ENCODE measurements at places on chromosomes 2 and 18. TPM values are rescaled to one million over a fixed set of nuclear protein-coding genes. Genes with fewer than 3 reads are reported as not detected.

DNA sequence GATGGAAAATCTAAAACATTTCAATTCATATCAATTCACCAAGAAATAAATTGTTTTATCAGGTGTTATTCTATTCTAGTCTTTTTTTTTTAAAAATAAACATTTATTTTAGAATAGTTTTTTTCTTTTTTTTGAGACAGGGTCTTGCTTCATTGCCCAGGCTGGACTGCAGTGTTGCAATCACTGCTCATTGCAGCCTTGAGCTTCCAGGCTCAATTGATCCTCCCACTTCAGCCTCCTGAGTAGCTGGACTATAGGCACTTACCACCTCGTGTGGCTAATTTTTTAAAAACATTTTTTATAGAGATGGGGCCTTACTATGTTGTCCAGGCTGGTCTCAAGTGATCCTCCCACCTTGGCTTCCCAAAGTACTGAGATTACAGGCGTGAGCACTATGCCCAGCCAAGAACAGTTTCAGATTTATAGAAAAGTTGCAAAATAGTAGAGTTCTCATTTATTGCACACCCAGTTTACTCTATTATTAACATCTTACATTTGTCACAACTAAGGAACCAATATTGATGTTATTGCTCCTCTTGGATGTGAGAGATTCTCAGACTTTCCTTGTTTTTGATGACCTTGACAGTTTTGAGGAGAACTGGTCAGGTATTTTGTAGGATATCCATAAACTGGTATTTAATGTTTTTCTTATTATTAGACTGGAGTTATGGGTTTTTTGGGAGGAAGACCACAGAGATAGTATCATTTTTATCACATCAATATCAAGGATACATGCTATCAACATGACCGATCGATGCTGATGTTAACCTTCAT lies 29.9 kb downstream of the PDE6D start:
- no peak for DNase-seq

DNA sequence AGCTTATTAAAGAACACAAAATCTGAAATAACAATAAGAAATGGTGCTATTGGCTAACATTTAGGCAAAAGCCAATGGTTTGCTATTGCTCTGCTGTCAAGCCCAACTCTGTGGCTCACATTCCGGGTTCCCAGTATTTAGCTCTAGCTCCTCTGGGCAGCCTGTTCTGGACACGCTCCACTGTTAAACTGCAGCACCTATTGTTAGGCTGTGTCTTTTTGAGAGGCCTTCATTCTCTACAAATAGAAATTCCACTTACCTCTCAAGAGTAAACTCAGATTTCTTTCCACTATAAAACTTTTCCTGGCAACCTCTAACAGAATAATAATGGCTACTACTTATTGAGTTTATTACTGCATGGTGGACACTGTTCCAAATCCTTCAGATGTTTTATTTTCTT lies 3.7 kb upstream of the KLHL14 start:
- no peak for DNase-seq

The NT5DC4 gene
- not detected for total RNA-seq

GRCh38 chr2:19667536-19667949 lies 234.2 kb downstream of the TTC32 start:
- no peak for DNase-seq

The PAX3 gene
- not detected for total RNA-seq

DNA sequence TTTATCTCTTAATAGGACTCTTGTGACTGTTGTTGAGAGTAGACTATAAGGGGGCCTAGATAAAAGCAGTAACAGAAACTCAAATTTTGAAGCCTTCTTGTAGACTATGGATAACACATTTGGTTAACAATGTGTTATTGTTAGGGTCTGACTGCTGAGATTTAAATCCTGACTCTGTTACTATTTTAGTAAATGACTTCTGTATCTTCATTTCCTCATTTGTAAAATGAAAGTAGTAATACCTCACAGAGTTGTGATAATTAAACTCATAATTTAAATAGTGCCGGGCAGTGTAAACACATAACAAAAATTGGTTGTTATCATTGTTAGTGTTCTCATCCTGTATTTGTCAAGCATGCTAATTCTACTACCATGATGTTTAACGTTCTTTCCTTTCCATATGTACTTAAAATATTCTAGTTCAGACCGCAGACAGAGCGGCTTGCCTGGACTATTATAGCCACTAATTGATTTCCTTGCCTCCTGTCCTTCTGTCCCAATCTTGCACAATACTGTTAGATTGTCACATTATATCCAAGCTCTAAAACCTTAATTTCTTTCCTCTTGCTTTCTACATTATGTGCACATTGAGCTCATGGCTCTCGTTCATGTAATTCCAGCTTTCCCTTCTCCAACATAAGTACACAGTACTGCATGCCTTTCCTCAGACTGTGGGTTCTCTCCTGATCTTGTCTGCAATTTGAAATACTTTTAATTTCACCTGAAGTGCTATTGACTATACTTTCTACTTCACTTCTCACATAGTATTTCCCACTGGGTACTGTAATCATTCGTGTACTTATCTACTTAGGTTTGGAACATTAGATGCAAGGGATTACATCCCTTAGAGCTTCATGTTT lies 48.4 kb downstream of the RBBP8 start:
- DNase-seq = no peak

GRCh38 chr2:145481334-145481922 lies 961.5 kb upstream of the ZEB2 start:
- DNase-seq = no peak

- DNase-seq = no peak
These were observed 11.4 kb upstream of the EPB41L5 start for GRCh38 chr2:120001471-120001870.

The CYP27A1 gene
- 5.2 TPM for total RNA-seq

DNA sequence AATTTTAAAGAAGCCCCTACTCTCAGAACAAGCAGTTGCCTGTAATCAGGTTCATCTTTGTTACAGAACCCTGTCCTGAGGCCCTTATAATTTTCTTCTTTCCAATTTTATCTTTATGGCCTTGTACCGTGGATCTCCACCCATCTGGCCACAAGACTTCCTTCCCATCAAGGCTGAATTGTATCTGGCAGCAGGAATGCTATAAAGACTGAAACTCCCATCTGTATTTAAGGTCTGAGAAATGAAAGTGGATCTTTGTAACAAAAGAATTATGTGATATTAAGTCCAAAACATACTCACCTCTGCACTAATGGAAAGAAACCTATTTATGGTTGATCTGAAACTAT lies 91.8 kb downstream of the METTL8 start:
- no peak for DNase-seq

DNA sequence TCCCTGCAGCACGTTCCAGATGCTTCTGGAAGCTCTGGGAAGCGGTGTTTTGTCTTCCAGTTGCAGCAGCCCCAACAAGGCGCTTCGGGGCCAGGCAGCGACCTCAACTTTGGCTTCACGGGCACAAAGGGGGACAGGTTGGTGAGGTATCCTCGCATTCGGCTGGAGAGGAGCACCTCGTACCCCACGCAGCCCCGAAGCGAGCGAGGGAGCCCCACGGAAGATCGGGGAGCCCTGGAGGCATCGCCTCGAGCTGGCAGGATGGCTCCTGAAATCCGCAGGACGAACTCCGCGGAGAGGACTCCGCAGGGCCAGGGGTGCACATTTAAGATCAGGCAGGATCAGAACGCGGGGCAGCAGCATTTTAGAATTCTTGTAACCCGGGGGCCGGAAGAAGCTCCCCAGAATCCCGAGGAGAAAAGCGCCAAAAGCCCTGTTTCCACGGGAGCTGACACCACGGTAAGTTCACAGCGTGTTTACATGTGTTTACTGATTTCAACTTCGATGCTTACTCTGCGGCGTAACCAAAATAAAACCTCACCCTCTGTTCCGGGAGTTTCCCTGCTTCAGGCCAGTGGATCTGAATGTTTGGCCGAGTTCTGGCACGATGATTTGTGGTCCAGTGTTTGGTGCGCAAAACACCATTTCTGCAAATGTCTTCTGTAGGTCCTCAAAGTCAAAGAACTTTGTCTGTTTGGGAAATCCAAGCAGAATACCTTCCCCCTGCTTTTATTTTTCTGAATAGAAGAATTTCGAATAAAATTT lies 212.5 kb downstream of the NEDD4L start:
- no peak for DNase-seq

- no peak for DNase-seq
These were observed 373 bp upstream of the MTHFD2 start for GRCh38 chr2:74198023-74198460.

Measured in IMR-90 (cell line).